ENCODE measurements at places on chromosomes 3 and 15. TPM values are rescaled to one million over a fixed set of nuclear protein-coding genes. Genes with fewer than 3 reads are reported as not detected.

Gene SLC24A1
- total RNA-seq, result 13.5 TPM

Gene IDH3A
- 60.7 TPM for total RNA-seq

Gene LDHAL6B
- total RNA-seq, result not detected

Gene KBTBD13
- total RNA-seq, result 1.5 TPM

Gene DGKG
- total RNA-seq, result 12.8 TPM

GRCh38 chr15:37100109-37100965 lies at the start of gene MEIS2:
Gene MEIS2 (minus strand): TSS chr15:37100549. CDS start chr15:37099466, 1,083 bp downstream.
- no peaks in the 10 kb centered on the region for H3K36me3 ChIP-seq
- H3K27me3 ChIP-seq, result no peaks in the 10 kb centered on the region

GRCh38 chr3:14319654-14320182 lies 82.7 kb upstream of the SLC6A6 start:
- H3K36me3 ChIP-seq, result no peaks in the 10 kb centered on the region
- H3K4me1 ChIP-seq, result no peaks in the 10 kb centered on the region
- H3K4me3 ChIP-seq, result no peak overlapping the region
- no peak overlapping the region for H3K27ac ChIP-seq
- H3K27me3 ChIP-seq, result no peaks in the 10 kb centered on the region

DNA sequence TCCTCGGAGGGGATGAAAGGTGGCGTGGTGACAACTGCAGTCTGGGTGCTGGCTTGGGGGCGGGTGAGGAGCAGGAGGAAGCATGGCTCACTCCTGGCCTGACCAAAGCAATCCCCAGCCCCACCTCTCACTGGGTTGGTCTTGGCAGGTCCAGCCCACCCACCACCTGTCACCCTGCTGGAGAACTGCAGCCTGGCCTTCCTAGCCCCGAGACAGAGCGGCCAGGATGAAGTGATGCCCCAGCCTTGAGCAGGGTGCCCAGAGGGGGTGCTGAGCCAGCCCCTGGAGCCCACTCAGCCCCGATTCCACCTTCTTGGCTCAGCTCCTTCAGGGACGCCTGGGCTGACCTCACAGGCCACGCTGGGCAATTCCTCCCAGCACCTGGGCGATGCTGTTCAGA lies 89.9 kb downstream of the IQSEC1 start:
- no peak for DNase-seq
- H3K4me3 ChIP-seq, result no peak overlapping the region
- H3K27me3 ChIP-seq, result no peaks in the 10 kb centered on the region
- H3K27ac ChIP-seq, result no peak overlapping the region

GRCh38 chr3:175335229-175335628 lies 476.1 kb downstream of the NAALADL2 start:
- DNase-seq, result no peak
- H3K4me3 ChIP-seq, result no peak overlapping the region
- H3K4me1 ChIP-seq, result peaks cover 4% of the 10 kb centered on the region

DNA sequence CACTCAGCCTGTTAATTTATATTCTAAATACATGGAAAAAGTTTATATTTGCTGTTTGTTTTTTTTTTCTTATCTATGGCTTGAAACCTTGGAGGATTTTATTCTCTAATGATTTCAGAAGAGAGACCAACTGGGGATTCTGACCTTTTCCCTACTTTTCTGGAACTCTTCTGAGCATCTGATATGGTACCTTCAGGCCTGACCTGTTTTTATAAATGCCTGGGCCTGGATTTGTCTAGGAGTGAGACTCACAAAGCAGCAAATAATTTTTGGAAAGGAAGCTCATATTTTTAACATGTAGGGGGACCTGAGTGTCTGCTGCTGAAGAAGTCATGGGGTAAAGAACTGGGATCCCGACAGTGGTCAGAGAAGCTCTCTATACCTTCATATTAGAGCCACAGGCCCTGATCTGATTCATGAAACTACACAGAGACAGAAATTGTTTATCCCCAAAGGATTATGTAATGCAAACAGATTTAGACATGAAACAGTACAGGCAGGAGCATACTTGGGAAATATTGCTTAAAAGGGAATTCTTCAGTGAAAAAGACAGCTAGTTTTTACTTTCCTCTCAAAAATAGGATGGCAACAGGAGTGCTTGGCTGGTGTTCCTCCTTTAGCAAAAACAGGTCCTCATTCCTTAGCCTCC lies 15.9 kb downstream of the PPM1L start:
- no peaks in the 10 kb centered on the region for H3K4me1 ChIP-seq
- no peak overlapping the region for H3K27ac ChIP-seq
- no peak overlapping the region for H3K4me3 ChIP-seq
- no peaks in the 10 kb centered on the region for H3K36me3 ChIP-seq
- DNase-seq, result no peak

Data from aorta (tissue), 5 donors.